T1000 (cell line): ENCODE measurements at places on chromosomes 5 and 9.

GRCh38 chr9:135589596-135590485 lies 28.3 kb downstream of the PAEP start:
- DNase-seq = no peak

- no peak for DNase-seq
These were observed 130.5 kb downstream of the ADGRV1 start for GRCh38 chr5:90689064-90689463.

- DNase-seq = no peak
These were observed 50.5 kb downstream of the AHRR start for GRCh38 chr5:371811-372555.

GRCh38 chr5:53820802-53821171 lies 260.3 kb downstream of the NDUFS4 start:
- DNase-seq = no peak

DNA sequence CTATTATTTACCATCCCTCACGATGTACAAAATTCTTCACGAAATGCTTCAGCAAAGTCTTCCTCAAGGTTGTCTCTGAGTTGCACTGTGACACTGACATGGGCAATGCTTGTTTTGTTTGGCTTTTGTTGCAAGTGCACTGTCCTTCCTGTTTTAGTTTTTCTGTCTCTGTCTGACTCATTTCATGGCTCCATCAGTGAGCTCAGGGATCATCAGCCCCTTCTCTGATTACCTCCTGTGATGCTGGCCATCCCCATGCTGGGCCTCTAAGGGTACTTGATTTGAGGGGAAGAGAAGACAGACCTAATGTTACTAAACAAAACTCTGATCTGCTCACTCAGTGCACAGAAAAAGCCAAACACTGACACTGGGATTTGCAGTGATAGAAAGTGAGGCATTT lies 37.6 kb upstream of the STX17 start:
- DNase-seq = no peak

DNA sequence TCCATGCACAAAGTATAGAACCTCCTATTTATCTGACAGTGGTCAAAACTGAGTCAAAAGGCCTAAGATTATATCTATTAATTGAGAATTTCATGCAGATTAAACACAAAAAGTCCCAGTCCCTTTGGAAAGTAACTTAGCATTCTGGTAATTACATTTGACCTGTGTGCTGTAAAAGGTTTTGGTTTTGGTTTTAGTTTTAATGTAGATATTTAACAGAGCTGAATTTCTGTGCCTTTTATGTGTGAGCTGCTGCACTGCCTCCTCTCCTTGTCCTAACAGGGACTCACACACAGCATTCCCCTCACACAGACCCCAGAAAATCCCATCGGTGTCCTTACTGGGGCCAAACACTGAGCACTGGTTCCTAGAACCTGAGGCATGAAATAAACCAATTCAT lies 31.0 kb upstream of the FSD1L start:
- no peak for DNase-seq

- no peak for DNase-seq
These were observed 11.1 kb downstream of the PRELID2 start for GRCh38 chr5:145824040-145824439.

DNA sequence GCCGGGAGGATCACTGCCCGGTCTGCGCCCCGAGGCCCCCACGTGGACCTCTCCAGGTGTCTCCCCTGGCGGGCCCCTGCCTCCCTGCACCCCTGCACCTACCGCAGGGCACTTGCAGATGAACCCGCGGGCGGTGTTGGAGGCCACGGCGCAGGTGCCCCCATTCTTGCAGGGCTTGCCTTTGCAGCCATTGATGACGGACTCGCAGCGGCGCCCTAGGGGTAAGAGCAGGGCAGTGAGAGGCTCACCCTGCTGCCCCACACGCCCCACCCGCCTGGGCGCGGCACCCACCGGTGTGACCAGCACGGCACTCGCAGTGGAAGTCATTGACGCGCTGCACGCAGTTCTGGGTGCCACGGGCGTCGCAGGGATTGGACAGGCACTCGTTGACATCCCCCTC lies 23.6 kb upstream of the SEC16A start:
- no peak for DNase-seq

DNA sequence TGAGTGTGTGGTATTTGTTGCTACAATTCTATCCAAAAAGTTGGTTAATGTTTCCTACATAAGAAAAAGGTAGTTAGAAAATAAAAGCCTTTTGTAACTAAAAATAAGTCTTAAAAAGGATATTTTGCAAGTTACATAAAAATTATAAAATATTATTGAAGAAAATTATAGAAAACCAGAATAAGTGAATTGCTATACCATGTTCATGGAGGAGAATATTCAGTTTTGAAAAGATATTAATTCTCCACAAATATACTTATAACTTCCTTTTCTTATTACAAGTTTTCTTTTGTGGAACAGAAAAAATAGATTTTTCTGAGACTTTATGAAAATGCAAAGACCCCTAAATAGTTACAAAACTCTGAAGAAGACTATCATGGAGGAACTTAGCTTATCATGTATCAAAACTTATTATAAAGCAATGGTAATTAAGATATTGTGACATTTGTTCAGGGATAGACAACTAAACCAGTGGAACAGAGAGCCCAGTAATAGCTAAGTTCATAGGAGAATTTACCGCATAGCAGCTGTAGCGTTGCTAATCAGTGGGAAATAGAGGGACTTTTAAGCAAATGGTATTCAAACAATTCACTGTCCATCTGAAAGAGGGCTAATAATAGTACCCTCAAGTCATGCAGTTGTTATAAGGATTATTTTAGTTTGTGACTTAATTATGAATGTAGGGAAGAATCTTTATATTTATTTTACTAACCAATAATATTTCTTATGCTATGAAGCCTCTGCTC lies 515.2 kb upstream of the ZNF608 start:
- no peak for DNase-seq

GRCh38 chr9:72396247-72397091 lies 31.5 kb upstream of the ZFAND5 start:
- no peak for DNase-seq

DNA sequence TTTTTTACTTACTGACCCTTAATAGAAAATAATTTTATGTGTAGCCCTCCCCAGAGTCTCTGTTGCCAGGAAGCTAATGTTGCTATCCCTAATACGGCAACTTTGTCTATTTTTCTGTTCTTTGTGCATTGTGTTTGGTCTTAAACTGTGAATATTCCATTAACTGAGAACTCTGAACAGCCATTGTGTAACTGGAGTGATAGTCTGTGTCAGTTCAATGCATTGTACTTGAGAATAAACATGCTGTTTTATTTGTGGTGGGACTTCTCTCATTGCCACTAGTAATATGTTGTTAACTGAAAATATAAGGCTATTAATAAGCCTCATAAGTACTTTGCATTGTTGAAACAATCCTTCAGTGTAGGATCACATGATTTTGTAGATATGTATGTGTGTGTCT lies 278.3 kb upstream of the DMRT1 start:
- DNase-seq = no peak

DNA sequence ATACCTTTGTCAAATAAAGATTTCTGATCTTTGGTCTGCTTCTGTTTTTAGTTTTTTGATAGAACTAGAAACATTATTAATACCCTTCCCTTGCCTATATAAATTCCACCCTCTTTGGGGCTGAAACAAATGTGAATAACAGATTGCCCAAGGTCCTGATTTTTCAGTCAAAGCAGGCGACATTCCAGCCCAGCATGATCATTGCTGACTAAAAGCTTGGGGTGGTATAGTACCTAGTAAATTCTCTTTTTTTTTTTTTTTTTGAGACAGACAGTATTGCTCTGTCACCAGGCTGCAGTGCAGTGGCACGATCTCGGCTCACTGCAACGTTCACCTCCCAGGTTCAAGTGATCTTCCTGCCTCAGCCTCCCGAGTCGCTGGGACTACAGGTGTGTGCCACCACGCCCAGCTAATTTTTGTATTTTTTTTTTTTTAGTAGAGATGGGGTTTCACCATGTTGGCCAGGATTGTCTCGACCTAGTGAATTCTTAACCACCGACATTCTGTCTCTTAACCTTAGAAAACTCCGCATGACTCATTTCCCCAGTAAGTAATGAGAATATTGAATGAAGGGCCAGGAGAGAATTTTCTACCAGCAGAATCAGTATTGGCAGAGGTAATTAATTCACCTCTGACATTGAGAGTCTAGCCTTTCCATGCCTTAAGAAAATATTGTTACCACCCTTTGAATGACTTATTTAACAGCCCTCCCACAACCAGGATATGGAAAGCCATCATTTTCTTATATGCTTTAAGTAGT lies 226.4 kb downstream of the GNA14 start:
- DNase-seq = no peak

- no peak for DNase-seq
These were observed 135.4 kb upstream of the TAS2R1 start for GRCh38 chr5:9765419-9766140.
